ENCODE measurements at places on chromosomes 16 and 17.

DNA sequence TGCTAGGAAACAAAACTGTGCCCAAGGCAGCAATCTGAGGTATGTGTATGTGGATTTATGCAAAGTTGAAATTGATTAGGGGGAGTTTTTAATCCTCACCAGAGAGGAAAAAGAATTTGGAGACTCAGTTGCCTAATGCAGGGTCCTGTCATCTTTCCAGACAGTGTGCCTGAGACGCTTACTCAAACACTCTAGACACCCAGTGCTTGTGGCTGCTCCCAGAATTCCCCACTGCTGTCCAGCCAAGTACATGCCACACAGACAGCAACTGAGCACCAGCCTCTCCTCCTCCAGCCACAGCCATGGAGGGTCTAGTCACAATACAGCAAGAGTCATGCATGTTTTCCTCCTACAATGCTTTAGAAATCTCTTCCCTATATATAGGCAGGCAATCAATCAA is 118.1 kb downstream of the HIC1 start:
- no peak for DNase-seq

GRCh38 chr17:81102869-81103268 is 62.4 kb upstream of the PVALEF start:
- DNase-seq = no peak

- DNase-seq = no peak
Measured at GRCh38 chr16:29148131-29148691, 163.4 kb downstream of the LAT start.

- DNase-seq = no peak
Measured at GRCh38 chr17:50312308-50312707, 33.6 kb upstream of the XYLT2 start.

DNA sequence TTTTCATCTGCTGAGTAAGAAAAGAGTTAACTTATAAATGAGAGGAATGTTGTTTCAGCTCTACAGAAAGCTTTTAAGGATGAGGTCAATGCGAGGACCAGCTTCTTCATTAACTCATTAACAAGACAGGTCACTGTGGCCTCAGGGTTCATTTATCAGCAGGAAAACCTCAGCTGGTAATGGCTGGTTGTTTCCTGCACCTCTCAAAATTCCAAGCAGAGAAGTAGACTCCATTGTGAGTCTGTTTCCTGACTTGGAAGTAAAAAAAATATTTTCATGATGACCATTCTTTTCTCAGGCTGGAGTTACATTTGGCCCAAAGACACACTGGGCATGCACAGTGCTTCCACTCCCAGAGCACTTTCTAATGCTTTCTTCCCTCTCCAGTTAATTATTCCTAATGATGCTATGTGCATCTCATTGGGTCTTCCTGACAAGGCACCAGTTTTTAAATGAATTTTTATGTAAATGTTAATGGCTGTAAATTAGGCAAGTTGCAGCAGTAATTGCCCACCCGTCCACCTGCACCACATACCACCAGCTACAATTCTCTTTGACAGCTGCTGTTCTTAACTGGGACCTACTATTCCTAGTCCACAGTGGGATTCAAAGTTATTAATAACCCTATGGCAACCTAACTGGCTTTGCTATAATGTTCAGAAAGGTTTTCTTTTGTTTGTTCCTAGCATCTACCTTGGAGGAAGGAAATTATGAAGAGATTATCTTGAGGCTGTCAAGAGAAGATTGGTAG is 89.5 kb upstream of the BCAR1 start:
- DNase-seq = no peak

DNA sequence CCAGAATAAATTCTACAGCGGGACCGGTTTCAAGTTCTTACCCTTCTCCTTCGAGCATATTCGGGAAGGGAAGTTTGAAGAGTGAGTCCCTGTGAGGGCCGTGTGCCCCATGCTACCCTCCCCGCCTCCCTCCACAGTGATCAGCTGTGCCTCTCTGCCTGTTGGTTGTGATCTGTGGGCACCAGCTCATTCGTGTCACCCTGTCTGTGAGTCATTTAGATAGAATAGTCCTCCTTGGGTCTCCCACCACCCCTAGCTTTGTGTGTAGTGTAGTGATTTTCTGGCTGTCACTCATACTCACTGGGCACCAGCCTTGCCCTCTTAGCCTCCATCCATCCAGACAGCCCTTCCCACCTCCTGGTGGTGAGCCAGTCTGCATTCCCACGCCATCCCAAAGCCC is 15.0 kb upstream of the NAGLU start:
- DNase-seq = no peak

DNA sequence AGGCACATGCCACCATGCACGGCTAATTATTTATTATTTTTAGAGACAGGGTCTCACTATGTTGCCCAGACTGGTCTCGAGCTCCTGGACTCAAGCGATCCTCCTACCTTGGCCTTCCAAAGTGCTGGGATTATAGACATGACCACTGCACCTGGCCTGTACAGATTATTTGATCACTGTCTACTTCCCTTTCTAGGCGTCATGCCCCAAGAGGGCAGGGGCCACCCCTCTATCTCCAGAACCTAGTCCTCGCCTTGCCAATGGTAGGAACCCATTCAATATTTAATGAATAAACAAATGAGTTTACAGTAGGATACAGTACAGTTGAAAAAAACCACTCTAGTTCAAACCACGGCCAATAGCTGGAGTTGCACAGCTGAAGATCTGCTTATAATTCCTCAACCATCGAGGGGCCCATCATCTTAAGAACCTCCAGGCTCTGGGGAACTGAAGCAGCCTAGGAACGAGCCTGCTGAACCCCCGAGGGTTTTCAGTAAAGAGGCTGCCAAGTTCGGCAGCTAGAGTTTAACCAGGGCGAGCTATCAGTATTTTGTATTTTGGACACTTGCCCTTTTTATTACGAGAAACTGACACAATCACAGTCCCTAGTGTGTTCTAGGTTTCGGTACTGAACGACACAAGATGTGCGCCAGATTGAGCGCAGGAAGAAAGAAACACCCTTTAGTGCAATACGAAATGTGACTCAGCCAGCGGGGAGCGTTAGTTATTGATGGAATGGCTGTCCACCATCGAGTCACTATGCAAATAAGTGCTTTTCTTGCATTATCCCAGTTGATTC is 14.6 kb downstream of the ADCY9 start:
- DNase-seq = no peak

GRCh38 chr17:51802544-51802943 is 356.0 kb downstream of the CA10 start:
- no peak for DNase-seq

DNA sequence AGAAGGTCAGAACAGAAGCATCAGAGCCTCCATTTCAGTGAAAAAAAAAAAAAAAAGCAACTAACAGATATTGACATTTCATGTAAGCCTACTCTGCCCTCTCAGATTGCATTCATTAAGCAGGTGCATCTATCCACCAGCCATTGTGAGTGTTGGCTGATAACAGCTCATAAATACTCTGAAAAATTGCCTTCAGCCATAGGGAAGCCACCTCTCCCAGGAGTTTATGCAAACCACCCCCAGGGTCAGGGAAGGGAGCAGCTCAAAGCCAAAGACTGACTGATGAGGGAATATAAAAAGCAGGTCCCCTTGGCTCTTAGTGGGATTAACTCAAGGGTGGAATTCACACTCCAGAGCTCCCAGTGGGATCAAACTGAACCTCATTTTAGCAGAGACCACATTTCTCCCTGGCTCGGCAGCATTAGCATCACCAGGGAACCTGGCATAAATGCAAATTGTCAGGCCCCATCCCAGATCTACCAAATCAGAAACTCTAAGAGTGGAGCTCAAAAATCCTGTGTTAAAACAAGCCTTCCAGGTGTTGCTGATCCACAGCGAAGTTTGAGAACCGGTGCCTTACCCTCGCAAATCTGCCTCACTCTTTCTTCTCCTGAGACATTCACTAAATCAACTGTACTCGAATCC is 14.2 kb downstream of the APOH start:
- peak; percentile 80 for DNase-seq

GRCh38 chr17:2191227-2191626 is 112.4 kb downstream of the SMG6 start:
- DNase-seq = no peak

- DNase-seq = no peak
Measured at GRCh38 chr16:49050607-49051006, 231.0 kb downstream of the CBLN1 start.

DNA sequence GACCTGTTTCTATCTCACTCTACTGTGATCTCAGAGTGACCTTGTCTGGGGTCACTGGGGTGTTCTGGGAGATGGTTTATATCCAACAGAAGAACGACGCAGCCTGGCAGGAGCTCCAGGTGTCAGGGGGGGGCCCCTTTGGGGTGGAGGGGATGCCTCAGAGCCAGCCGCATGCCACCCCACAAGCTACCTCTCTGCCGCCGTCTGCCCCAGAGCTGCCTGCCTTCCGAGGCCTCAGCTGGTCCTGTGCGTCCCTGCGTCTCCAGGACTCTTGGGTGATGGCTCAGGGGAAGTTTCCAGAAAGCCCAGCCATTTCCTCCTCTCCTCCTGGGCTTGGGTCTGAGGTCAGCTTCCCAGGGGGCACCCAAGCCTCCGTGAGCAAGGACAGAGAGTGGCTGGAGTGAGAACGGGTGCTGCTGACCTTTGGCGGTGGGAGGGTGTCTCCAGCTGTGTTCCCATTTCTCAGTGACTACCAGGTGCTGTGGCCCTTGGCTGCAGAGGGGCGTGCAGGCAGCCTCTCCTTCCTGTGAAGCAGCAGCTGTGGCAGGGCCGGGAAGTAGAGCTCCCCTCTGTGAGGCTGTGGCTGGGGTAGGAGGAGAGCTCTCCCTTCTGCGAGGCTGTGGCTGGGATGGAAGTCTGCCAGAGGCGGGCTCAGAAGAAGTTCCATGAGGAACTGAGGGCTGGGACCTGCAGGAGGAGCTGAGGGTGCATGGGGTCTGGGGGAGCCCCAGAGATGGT is 19.8 kb downstream of the JPH3 start:
- DNase-seq = no peak

- DNase-seq = no peak
Measured at GRCh38 chr17:17771498-17772201, 65.1 kb downstream of the SREBF1 start.

GRCh38 chr16:27816561-27816960 is 247.0 kb downstream of the GSG1L start:
- no peak for DNase-seq

GRCh38 chr16:74020095-74020670 is 276.4 kb upstream of the PSMD7 start:
- no peak for DNase-seq

- no peak for DNase-seq
Measured at GRCh38 chr17:80501741-80502577, 25.6 kb upstream of the NPTX1 start.

DNA sequence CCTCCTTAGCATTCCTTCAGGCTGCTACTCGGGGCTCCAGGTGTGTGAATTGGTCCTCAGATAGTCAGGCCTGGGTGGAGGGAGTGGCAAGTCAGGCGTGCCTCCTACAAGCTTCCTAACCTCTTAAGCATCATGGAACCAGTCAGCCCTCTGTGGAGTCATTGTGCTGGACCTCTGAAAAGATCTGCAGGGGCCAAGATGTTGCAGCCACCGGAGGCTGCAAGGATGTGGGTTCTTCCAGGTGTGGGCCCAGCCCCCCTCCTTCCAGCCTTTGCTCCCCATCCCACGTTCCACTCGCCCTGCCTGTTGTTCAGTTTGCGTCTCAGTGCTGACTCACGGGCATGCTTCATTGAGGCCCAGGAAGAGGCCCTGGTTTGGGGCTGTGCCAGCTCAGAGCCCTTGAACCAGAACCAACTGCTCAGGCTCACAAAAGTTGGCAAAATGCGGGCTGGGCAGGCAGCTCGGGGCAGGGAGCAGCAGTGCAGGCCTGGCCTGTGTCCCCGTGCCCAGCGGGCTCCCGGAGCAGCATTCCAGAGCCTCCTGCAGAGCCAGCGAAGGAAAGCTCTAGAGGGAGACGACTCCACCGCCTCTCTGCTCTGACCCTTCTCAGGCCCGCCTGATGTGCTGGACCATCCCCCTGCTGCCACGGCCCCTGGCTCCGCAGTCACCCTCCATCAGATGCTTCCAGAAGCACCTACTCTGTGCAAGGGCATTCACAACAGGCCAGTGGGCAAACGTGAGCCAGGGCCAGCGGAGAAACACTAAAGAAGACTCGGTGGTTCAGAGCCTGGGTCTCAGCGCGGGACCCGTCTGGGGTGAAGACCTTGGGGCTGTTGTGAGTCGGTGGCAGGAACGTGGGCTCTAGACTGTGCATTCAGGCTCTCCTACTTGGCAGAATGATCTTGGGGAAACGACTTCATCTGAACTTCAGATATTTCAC is 7.5 kb downstream of the LDHD start:
- peak; percentile 59 for DNase-seq

DNA sequence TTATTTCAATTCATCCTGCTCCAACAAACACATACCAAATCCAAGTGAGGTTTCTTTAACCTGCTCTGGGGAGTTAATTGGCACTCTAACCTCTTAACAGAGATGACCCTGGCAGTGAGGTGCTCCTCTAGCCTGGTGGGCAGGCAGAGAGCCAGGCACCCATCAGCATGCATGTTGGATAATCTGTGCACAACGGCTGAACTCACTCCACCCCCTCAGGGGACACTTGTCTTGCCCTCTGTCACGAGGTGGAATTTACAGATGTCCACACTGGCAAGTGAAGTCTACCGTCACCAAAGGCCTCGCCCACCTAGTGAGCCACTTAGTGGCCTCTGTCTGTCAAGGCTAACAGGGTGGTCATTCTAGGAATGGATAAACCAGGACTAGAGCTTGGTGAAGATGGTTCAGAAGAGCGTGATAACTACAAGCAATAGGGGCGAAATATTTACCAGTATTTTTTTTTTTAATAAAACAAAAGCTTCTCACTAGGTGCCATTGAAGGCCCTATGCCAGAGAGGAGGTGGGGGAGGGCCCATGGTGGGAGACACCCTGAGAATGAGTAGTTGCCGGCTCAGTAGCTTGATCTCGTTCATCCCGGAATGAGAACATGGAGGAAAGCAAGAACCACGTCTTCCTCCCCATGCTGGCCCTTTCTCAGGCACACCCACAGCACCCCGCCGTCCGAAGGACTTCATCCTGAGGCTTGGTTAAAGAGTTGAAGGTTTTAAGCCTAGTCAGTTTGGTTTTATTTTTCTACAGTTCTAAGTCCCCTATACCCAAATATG is 25.2 kb downstream of the PLD6 start:
- no peak for DNase-seq

DNA sequence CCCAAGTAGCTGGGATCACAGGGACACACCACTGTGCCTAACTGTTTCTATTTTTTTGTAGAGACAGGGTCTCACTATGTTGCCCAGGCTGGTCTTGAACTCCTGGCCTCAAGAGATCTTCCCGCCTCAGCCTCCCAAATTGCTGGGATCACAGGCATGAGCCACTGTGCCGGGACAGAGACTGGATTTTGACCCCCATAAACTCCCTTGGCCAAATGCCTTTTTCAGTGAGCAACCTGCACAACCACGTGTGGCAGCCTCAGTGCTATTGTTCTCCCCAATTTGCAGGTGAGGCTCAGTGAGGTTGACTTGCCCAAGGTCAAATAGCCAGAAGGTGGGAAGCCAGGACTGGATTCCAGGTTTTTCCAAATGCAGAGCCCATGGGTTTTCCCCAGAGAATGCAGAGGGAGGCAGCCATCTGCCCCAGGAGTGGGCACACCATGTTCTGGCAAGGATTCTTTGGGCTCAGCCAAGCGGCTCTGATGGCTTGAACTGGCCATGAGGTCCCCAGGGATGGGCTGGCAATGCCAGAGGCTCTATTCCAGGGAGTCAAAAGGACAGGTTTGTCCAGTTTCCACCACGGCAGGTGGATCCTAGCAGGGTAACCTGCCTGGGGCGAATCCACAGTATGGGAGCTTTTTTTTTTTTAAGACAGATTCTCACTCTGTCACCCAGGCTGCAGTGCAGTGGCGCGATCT is 1.8 kb downstream of the IL27 start:
- DNase-seq = peak; percentile 22
